Activated CD4-positive, alpha-beta T cell treated with anti-CD3 and anti-CD28 coated beads for 1 hour (primary cell): ENCODE measurements at places on chromosomes 11 and 22.
A peak's percentile ranks its signal among the peaks of the same experiment; 100 is the strongest.

- no peak for DNase-seq
These were observed 73.4 kb upstream of the YWHAH start for GRCh38 chr22:31870890-31871289.

GRCh38 chr11:124114942-124115781, at the start of gene VWA5A:
TSS of gene VWA5A (plus strand) at chr11:124115450. CDS start at chr11:124117512, 2,062 bp downstream.
- DNase-seq = peak; percentile 69

- no peak for DNase-seq
These were observed 4.7 kb upstream of the KDELR3 start for GRCh38 chr22:38462960-38463784.

DNA sequence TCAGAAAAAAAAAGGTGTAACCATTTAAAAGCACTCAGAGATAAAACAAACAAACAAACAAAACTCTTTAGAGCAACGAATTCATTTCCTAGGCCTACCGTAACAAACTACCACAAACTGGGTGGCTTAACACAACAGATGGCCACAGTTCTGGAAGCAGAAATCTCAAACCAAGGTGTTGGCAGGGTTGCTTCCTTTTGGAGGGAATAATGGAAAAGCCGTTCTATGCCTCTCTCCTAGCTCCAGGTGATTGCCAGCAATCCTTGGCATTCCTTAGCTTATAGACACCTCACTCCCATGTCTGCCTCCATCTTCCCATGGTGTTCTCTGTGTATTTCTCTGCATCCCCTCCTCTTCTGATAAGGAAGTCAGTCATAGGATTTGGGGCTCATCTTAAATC, 200.4 kb downstream of the RAB38 start:
- DNase-seq = no peak

DNA sequence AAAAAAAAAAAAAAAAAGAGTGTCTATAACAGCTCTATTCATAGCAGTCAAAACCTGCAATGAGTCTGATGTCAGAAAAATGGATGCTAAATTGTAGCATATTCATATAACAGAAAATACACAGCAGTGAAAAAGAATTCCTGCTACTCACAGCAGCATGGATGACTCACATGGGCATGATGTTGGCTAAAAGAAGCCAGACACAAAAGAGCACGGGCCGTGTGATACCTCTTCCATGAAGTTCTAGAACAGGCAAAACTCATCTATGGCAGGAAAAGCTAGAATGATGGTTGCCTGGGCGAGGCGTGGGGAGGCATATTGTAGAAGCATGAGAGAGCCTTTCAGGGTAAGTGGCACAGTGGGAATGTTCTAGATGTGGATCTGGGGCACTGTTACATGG, 18.9 kb downstream of the PLAAT3 start:
- DNase-seq = no peak

DNA sequence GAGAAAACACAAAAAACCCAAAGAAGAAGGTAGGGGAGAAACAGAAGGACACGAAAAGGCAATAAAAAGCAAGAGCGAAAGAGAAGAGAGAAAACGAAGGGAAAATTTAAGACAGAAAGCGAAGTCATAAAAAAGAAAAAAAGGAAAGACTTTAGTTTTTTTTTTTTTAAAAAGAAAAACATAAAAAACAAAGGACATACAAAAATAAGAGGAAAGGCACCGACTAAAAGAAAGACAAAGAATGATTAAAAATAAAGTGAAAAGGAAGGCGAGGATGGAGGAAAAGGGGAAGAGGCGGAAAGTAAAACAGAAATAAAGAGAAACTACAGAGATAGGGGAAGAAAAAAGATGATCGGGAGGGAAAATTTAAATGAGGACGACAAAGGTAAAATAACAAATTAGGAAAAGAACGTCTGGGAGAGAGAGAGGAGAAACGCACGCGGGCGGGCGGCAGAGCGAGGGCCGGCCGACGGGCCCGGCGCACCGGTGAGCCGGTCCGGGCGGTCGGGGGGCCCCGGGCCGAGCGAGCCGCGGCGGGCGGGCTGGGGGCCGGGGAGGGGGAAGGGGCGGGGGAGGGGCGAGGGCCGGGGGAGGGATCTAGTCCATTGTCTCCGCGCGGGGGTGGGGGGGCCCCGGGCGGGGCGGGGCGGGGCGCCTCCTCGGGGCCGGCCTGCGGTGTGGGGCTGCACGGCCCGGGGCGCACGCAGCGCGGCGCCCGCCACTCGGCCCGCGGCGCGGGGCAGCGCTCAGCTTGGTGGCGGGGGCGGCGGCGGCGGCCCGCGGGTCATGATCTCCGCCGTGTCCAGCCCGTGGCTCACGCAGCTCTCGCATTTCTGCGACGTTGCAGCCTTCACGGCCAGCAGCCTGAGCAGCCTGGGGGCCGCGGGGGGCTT, at the start of gene TBX1:
Gene TBX1, plus strand, starts transcription at position 721 of the 893 bp plus-strand sequence. Its CDS starts 66 bp downstream, at position 787.
- no peak for DNase-seq
